ENCODE measurements at places on chromosomes 3 and 15.

DNA sequence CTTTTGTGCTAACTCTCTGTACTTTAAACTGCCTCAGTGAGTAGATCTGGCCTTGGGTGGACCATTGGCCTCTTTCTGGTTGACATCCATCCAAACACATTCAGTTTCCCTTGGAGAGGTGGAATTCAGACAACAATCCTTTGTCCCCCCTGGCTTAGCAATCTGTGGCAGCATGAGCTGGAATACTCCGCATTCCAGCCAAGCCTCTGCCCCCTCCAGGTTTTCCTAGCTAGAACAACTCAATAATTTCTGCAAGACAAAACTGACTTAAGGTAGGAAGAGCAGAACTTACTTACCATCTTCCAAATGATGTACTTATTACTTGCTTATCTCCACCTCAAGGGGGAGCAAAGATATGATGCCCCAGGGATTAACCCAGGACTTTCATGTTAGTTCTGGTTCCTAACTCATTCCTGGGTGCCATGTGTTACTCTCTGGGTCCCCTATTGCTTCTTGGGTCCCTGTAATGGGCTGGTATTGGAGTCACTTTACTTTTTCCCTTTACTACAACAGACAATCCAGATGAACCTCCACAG, 21.8 kb upstream of the IL16 start:
- DNase-seq: no peak

DNA sequence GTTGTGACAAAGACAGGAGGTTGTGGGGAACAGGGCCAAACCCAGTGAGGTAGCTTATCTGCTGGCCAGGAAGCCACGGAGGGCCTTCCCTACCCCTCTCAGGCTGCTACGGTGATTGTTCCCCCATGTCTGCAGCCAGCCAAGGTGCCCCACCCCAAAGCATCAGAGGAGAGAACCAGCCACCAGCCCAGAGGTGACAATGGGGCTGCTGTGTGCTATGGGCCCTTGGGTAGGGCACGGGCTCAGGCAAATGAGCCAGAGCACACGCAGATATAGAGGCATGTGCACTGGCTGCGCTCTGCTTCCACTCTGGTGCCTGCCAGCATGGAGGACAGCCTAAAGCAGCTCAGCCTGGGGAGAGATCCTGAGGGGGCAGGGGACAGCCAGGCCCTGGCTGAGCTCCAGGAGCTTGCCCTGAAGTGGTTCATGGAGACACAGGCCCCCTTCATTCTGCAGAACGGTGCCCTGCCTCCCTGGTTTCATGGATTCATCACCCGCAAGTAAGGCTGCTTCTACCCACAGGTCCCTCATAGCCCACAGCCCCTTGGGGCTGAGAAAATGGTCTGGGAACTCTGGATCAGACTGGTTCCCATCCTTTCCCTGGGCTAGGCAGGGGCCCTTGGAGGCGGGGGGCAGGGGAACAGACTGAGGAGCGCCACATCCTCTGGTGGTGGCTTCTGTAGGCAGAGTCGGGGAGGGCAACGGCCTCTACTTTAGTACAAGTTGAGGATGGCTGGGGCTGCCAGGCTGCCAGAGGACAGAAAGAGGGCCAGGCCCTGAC, at the start of gene SH2D7:
Gene SH2D7, plus strand, starts transcription at position 301 of the 781 bp plus-strand sequence. Its CDS starts 24 bp downstream, at position 325.
- no peak for DNase-seq

- no peak for DNase-seq
These were observed 31.6 kb upstream of the ENTPD3 start for GRCh38 chr3:40355410-40355809.

- no peak for DNase-seq
These were observed 4.2 kb downstream of the PLCL2 start for GRCh38 chr3:16888785-16889607.

DNA sequence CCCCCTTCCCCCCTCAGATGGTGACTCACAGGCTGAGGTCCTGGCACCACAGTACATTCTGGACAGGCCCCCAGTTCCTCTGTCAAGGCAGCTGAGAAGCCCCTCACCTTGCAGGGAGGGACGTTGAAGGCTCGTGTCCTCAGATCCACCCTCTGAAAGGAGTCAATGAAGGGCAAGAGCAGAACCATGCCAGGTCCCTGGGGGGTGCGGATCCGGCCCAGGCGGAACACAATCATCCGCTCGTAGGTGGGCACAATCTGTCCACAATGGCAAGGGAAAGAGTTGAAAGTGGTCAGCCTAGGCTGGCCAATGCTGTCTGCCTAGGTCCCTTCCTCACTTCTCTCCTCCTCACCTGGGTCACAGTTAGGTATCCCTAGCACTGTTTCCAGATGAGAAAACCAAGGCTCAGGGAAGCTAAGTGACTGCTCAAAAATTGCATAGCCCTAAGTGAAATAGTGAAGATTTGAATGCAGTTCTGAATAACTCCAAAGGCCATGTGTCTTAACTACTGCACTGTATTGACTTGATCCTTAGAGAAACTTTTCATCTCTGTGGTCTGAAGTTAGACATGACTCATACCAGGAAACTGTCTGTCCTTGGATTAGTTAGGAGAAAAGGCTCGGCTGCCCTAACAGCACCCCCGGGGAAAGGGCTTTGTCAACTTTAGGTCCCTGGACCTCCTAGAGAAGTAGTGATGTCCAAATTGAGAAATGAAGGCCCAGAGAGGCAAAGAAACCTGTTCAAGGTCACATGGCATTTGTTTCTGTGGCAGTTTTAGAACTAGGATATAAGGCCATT, 2.9 kb downstream of the STOML1 start:
- peak; percentile 61 for DNase-seq

DNA sequence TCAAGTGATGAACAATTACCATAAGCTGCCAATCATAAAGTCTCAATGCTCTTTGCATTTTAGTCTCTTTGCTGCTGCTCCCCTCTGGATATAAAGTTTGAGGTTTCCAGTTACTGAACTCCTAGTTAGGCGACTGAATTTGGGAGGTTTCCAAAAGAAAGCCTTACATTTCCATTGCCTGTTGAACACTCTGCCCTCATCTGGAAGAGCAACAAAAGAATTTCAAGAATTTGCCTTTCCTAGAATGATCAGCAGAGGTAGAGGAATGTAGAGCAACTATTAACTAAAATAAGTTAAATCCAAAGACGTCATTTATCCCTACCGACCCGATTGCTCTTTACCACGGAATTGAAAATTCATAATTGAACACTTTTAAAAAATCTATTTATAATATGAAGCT, 53.4 kb upstream of the PRICKLE2 start:
- no peak for DNase-seq

DNA sequence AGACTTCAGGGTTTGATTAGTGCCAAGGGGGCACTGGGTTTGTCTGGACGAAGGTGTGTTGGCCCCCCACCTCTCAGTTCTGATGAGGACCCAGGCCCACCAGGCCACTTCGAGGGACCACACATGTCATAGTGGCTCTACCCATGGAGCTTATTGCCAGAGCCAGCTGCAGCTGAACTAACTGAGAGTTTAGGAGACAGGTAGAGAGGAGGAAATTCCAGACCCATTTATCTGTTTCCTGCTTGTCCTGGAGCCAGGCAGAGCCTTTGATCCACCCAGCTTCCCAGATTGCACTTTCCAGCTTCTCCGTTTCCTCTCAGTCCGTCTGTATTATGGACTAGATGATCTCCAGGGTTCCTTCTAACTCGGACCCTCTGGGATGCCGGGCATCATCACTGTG, 20.9 kb downstream of the SLC24A1 start:
- DNase-seq: no peak

Data from skeletal muscle cell (primary cell).